Ascending aorta (tissue), 2 donors: ENCODE measurements at places on chromosomes 1 and 21. TPM values are rescaled to one million over a fixed set of nuclear protein-coding genes. Genes with fewer than 3 reads are reported as not detected.

- H3K27me3 ChIP-seq, result no peaks in the 10 kb centered on the region
- DNase-seq, result no peak
- H3K36me3 ChIP-seq, result no peaks in the 10 kb centered on the region
- no peak overlapping the region for H3K4me3 ChIP-seq
Measured at GRCh38 chr1:3534803-3535637, 76.3 kb downstream of the MEGF6 start.

Gene AADACL3
- not detected for total RNA-seq

DNA sequence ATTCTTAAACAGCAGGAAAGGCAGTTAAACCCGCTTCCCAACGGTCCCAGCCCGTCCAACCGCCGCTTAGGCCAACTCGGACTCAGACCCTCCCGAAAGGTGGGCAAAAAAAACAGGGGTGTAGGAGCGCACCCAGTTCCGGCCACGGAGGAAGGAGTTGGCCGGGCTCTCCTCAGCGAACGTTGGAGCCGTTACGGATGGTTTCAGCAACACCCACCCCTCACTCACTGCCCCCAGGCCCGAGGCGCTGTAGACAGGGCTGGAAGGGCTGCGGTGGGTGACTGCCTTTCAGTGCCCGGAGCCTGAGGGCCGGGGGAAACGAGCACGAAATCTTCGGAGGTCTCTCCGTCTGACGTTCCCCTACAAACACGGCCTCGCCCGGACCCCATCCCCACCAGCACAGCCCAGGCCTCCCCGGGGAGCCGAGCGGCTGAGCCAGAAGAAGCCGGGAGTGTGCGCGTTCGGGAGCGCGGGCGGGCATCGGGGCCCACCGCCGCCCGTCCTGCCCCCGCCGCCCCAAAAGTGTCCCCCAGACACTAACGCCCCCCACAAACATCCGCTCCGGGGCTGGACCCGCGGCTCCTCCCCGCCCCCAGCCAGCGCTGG lies 1.3 kb downstream of the KDM5B start:
- H3K4me1 ChIP-seq, result peaks cover 11% of the 10 kb centered on the region
- H3K36me3 ChIP-seq, result no peaks in the 10 kb centered on the region
- H3K27me3 ChIP-seq, result no peaks in the 10 kb centered on the region
- peak overlapping the region; percentile 75 for H3K27ac ChIP-seq

Gene PDZK1
- not detected for total RNA-seq

Gene PIGK
- 3.4 TPM for total RNA-seq

GRCh38 chr1:77781683-77782082 lies 2.2 kb downstream of the MIGA1 start:
- no peak overlapping the region for H3K4me3 ChIP-seq
- DNase-seq, result no peak
- peaks cover 3% of the 10 kb centered on the region for H3K4me1 ChIP-seq

- H3K27me3 ChIP-seq, result no peaks in the 10 kb centered on the region
- no peaks in the 10 kb centered on the region for H3K4me1 ChIP-seq
- H3K27ac ChIP-seq, result no peak overlapping the region
- no peak for DNase-seq
Measured at GRCh38 chr1:2496087-2496622, 20.1 kb downstream of the PLCH2 start.

Gene EYA3
- 52.6 TPM for total RNA-seq

Gene MAB21L3
- not detected for total RNA-seq

Gene TRIM58
- total RNA-seq, result 0.53 TPM
